ENCODE measurements at places on chromosomes 5 and 9. TPM values are rescaled to one million over a fixed set of nuclear protein-coding genes. Genes with fewer than 3 reads are reported as not detected.

Gene MOB3B
- total RNA-seq: 13.1 TPM

Gene SPATA6L
- total RNA-seq: 1.4 TPM

Gene FREM1
- total RNA-seq: 4.1 TPM

Gene HNRNPH1
- total RNA-seq: 931 TPM

Gene C9orf153
- 0.66 TPM for total RNA-seq

Gene CAMLG
- 53.4 TPM for total RNA-seq

Gene MEIKIN
- not detected for total RNA-seq

Gene TLE1
- 41.1 TPM for total RNA-seq

Gene SV2C
- total RNA-seq: 0.32 TPM

Gene PHF24
- 0.15 TPM for total RNA-seq

Gene GPBP1
- total RNA-seq: 141 TPM

Gene LCN15
- not detected for total RNA-seq

Gene STK10
- 32.5 TPM for total RNA-seq

Gene SLIT3
- total RNA-seq: 30.7 TPM

Gene IL5
- total RNA-seq: not detected

Gene PCDHB9
- total RNA-seq: 2.2 TPM

Gene PCDHB14
- total RNA-seq: 4.2 TPM

Gene SLC6A19
- not detected for total RNA-seq

Gene GMCL2
- total RNA-seq: not detected

Gene OR13C2
- total RNA-seq: not detected

Gene FGF18
- total RNA-seq: 0.16 TPM

Gene FST
- total RNA-seq: 7.6 TPM

Gene C5orf34
- total RNA-seq: 1.8 TPM

Gene ZNF367
- 0.98 TPM for total RNA-seq

Gene BAAT
- not detected for total RNA-seq

Gene TAF1L
- total RNA-seq: not detected

Gene CYSTM1
- 76.0 TPM for total RNA-seq

Gene KCNMB1
- 5.1 TPM for total RNA-seq

Gene IL31RA
- not detected for total RNA-seq

Gene CA9
- not detected for total RNA-seq

Gene ACER2
- total RNA-seq: 11.0 TPM

Gene ORM2
- total RNA-seq: 2.9 TPM

Gene SHOC1
- not detected for total RNA-seq

Gene RECK
- 25.6 TPM for total RNA-seq

Gene C9orf85
- 15.7 TPM for total RNA-seq

Gene GPR150
- 1.4 TPM for total RNA-seq

Gene TAF11L5
- not detected for total RNA-seq

Gene PCSK5
- total RNA-seq: 19.0 TPM

Gene IL33
- total RNA-seq: 12.4 TPM

Gene C1QTNF3
- 4.0 TPM for total RNA-seq

Data from breast epithelium (tissue), 4 donors.